Thoracic aorta (tissue), 2 donors: ENCODE measurements at places on chromosomes 3 and 15. TPM values are rescaled to one million over a fixed set of nuclear protein-coding genes. Genes with fewer than 3 reads are reported as not detected.

- H3K4me3 ChIP-seq = no peak overlapping the region
- no peak overlapping the region for H3K27ac ChIP-seq
- no peaks in the 10 kb centered on the region for H3K27me3 ChIP-seq
- peaks cover 27% of the 10 kb centered on the region for H3K4me1 ChIP-seq
Measured at GRCh38 chr15:66879531-66880368, 177.7 kb downstream of the SMAD6 start.

DNA sequence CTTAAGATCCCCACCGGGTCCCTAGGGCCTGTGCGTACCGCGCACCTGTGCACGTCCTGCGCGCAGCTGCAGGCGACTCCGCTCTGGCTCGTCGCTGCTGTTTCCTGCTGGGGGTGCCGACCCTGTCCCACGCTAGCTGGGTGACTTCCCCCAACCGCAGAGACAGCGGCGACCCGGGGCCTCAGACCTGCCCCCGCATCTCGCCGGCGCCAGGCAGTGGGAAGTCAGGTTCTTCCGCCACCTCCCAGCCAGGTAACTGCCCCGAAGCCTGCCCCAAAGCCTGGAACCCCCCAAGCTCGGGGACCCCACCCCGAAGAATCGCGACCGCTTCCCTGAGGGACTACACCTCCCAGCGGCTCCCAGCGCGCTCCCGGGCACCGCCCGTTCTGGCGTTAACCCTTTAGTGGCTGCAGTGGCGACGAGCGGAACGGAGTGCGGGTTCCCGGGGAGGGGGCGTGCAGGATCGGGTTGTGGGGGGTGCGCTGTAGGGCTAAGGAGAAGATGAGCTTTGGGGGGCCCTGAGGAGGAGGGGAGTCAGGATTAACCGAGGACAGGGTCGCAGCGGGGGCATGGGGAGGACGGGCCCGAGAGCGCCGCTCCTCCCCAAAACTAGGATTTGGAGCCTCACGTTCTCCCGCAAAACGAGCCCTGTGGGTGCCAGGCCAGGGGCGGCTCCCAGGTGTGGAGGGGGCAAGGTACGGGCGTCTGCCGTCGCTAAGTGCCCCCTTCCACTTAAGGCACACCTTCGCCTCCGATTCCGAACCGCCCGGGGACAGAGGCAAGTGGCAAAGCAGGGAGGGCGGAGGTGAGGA, 589 bp downstream of the NEIL1 start:
- DNase-seq = no peak
- peak overlapping the region; percentile 25 for H3K27ac ChIP-seq
- no peaks in the 10 kb centered on the region for H3K36me3 ChIP-seq
- H3K27me3 ChIP-seq = no peaks in the 10 kb centered on the region
- H3K4me1 ChIP-seq = peaks cover 23% of the 10 kb centered on the region
- peak overlapping the region; percentile 90 for H3K4me3 ChIP-seq

GRCh38 chr3:99869621-99870020, 52.0 kb downstream of the CMSS1 start:
- peak overlapping the region; percentile 96 for H3K4me3 ChIP-seq
- no peaks in the 10 kb centered on the region for H3K27me3 ChIP-seq
- no peak for DNase-seq
- peak overlapping the region; percentile 98 for H3K27ac ChIP-seq
- H3K4me1 ChIP-seq = peaks cover 34% of the 10 kb centered on the region

GRCh38 chr3:168956076-168956475, 707.4 kb downstream of the MECOM start:
- no peaks in the 10 kb centered on the region for H3K27me3 ChIP-seq
- no peak overlapping the region for H3K27ac ChIP-seq
- H3K36me3 ChIP-seq = no peaks in the 10 kb centered on the region
- no peak overlapping the region for H3K4me3 ChIP-seq
- no peak for DNase-seq
- peaks cover 5% of the 10 kb centered on the region for H3K4me1 ChIP-seq

- no peaks in the 10 kb centered on the region for H3K27me3 ChIP-seq
- no peaks in the 10 kb centered on the region for H3K36me3 ChIP-seq
- H3K4me1 ChIP-seq = peaks cover 23% of the 10 kb centered on the region
- H3K4me3 ChIP-seq = no peak overlapping the region
- H3K27ac ChIP-seq = peak overlapping the region; percentile 70
- no peak for DNase-seq
Measured at GRCh38 chr15:70024521-70024920, 73.2 kb downstream of the TLE3 start.

GRCh38 chr3:32882603-32883025, 64.8 kb downstream of the TRIM71 start:
- DNase-seq = no peak
- no peaks in the 10 kb centered on the region for H3K4me1 ChIP-seq
- H3K36me3 ChIP-seq = no peaks in the 10 kb centered on the region

- DNase-seq = no peak
- H3K4me1 ChIP-seq = no peaks in the 10 kb centered on the region
- H3K27me3 ChIP-seq = no peaks in the 10 kb centered on the region
- H3K36me3 ChIP-seq = no peaks in the 10 kb centered on the region
Measured at GRCh38 chr15:25250011-25250596, 188.7 kb downstream of the UBE3A start.

GRCh38 chr3:81868597-81868996, 107.2 kb upstream of the GBE1 start:
- H3K4me3 ChIP-seq = no peak overlapping the region
- DNase-seq = no peak
- no peaks in the 10 kb centered on the region for H3K36me3 ChIP-seq
- no peak overlapping the region for H3K27ac ChIP-seq

DNA sequence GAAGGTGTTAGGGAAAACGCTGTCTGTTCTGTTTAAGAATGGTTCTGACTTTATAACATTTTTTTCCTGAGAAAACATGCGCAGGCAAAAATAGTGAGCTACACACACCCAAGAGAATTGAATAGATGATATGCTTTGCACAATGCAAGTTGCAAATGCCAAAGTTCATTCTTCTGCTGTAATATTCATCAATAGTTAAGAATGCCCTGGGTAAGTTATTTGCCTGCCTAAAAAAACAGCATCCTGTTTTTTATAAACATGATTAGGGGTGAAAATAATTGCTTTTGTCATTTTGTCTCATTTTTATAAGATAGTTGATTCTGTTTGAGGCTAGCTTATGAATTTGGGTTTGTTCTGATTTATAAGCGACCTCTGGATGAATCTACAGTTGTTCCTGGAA, 99.4 kb downstream of the DTWD1 start:
- no peak overlapping the region for H3K27ac ChIP-seq
- H3K27me3 ChIP-seq = no peaks in the 10 kb centered on the region
- DNase-seq = no peak
- H3K36me3 ChIP-seq = no peaks in the 10 kb centered on the region

- H3K27me3 ChIP-seq = no peaks in the 10 kb centered on the region
- no peak for DNase-seq
- no peak overlapping the region for H3K4me3 ChIP-seq
- peaks cover 35% of the 10 kb centered on the region for H3K36me3 ChIP-seq
- no peaks in the 10 kb centered on the region for H3K4me1 ChIP-seq
- H3K27ac ChIP-seq = no peak overlapping the region
Measured at GRCh38 chr15:82839136-82839535, 29.7 kb downstream of the WHAMM start.

DNA sequence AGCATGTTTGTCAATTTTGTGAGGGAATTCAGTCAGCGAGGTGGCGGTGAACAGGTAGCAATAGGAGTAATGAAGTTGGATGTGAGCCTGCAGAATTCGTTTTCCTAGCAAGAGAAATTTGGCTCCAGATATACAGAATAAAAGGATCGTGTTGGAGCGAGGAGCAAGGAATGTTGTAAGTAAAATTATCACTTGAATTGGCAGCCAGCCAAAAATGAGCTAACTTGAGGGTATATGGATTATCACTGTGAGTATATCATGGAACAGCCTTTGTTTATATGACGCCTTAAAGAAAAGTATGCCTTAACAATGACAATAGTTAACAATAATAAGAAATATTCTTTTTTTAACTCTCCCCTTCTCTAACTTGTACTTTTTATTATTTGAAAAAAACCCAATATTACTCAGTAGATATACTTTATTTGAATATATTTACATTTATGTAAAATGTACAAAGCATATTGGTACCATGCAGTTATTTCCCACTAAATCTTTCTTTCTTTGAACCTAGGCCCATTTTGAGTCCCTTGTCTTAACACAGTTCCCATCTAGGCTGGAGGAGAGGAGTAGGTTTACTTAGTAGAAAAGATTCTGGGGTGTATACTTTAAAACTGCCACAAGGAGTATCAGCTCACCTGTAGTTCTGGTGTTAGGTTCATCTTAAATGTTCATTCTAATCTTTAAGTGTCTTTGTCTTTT, 29.3 kb downstream of the EPHA6 start:
- H3K27me3 ChIP-seq = no peaks in the 10 kb centered on the region
- H3K4me1 ChIP-seq = no peaks in the 10 kb centered on the region

- no peak overlapping the region for H3K27ac ChIP-seq
- H3K36me3 ChIP-seq = peaks cover 7% of the 10 kb centered on the region
- H3K4me1 ChIP-seq = peaks cover 7% of the 10 kb centered on the region
- H3K27me3 ChIP-seq = no peaks in the 10 kb centered on the region
Measured at GRCh38 chr15:84552896-84553295, 47.9 kb upstream of the ZSCAN2 start.

- no peaks in the 10 kb centered on the region for H3K27me3 ChIP-seq
- no peak overlapping the region for H3K4me3 ChIP-seq
- no peak for DNase-seq
- no peaks in the 10 kb centered on the region for H3K36me3 ChIP-seq
- peaks cover 28% of the 10 kb centered on the region for H3K4me1 ChIP-seq
Measured at GRCh38 chr15:68421115-68421551, 10.8 kb downstream of the ITGA11 start.

GRCh38 chr3:86814321-86814720, 176.6 kb downstream of the VGLL3 start:
- no peaks in the 10 kb centered on the region for H3K4me1 ChIP-seq
- DNase-seq = no peak
- H3K27ac ChIP-seq = no peak overlapping the region
- H3K4me3 ChIP-seq = no peak overlapping the region

GRCh38 chr3:106332884-106333283, 464.1 kb upstream of the CBLB start:
- no peaks in the 10 kb centered on the region for H3K36me3 ChIP-seq
- DNase-seq = no peak
- H3K4me3 ChIP-seq = no peak overlapping the region

DNA sequence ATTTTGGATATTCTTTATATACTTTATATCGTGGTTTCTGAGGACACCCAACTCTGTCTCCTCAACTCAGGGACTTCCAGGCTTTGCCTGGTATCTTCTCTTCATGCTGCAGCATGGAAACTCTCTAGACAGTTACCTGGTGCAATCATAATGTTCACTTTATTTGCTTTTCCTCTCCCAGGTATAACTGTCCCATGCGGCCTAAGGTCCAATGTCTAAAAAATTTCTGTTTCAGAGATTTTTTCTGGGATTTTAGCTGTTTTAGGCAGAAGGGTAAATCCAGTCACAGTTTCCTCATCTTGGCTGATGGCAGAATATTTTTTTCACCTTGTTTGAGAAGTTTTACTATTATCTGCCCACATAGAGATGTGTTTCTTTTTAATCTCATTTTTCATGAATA, 139.9 kb upstream of the KCNMB2 start:
- DNase-seq = no peak
- no peaks in the 10 kb centered on the region for H3K36me3 ChIP-seq
- H3K27me3 ChIP-seq = no peaks in the 10 kb centered on the region
- H3K4me1 ChIP-seq = peaks cover 10% of the 10 kb centered on the region
- no peak overlapping the region for H3K4me3 ChIP-seq
- no peak overlapping the region for H3K27ac ChIP-seq

GRCh38 chr15:90004671-90005070, 3.5 kb downstream of the ZNF710 start:
- H3K4me1 ChIP-seq = peaks cover 29% of the 10 kb centered on the region
- no peak overlapping the region for H3K27ac ChIP-seq
- DNase-seq = no peak
- no peaks in the 10 kb centered on the region for H3K27me3 ChIP-seq

GRCh38 chr3:66199089-66199473, 21.7 kb upstream of the SLC25A26 start:
- H3K36me3 ChIP-seq = no peaks in the 10 kb centered on the region
- peaks cover 6% of the 10 kb centered on the region for H3K27me3 ChIP-seq
- no peaks in the 10 kb centered on the region for H3K4me1 ChIP-seq
- no peak overlapping the region for H3K27ac ChIP-seq
- H3K4me3 ChIP-seq = no peak overlapping the region

GRCh38 chr3:41155834-41156233, 43.5 kb upstream of the CTNNB1 start:
- H3K36me3 ChIP-seq = no peaks in the 10 kb centered on the region
- H3K27ac ChIP-seq = no peak overlapping the region
- H3K4me3 ChIP-seq = no peak overlapping the region
- H3K27me3 ChIP-seq = no peaks in the 10 kb centered on the region

DNA sequence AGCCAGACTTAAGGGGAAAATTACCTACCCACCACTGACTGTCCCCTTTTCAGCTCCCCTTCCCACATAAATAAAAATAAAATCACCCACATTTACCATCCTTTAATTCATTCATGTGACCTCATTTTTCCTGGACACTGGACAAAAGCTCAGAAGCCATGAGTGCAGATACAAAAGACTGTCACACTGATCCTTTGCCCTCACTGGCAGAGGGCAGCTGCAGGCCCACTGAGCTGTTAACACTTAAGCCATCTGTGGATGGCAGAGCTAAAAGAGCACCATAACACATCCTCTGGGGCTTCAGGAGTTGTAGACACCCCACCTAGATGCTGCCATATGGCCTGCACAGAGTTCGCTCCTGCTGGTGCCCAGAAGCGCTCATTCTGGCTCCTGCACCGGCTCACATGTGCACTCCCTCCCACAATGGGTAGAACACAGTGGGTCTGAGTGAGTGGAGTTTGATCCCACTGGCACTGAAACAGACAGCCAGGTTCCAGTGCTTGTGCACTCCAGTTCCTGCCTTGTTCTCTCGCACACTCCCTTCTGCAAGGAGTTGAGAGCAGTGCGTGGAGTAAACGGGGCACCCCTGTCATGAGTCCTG, 38.8 kb downstream of the EDC3 start:
- no peak for DNase-seq
- H3K36me3 ChIP-seq = peaks cover 3% of the 10 kb centered on the region
- no peak overlapping the region for H3K4me3 ChIP-seq
- H3K27me3 ChIP-seq = no peaks in the 10 kb centered on the region
- H3K27ac ChIP-seq = no peak overlapping the region

DNA sequence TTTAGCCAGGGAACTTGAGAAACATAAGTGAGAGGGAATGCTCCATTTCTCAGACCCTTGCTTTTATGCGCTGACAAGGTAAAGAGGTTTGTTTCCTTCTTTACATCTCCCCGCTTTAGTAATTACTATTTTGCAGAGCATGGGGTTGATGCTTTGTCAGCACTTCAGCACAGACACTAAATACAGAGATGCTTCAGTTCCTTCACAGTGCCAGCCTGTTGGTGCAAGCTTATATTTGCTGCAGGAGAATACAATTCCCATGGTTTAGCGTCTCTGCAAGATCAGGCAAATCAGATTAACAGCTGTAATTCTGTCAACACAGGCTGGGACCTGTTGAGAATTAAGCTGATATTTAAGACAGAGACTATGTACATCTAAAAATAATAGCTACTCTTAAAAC, 2.9 kb downstream of the FMN1 start:
- H3K4me3 ChIP-seq = no peak overlapping the region
- H3K27ac ChIP-seq = no peak overlapping the region
- no peaks in the 10 kb centered on the region for H3K4me1 ChIP-seq

TMCO5A gene
- not detected for total RNA-seq

CD96 gene
- total RNA-seq = 5.1 TPM

SLC7A14 gene
- not detected for total RNA-seq

GOLGA8G gene
- not detected for total RNA-seq

GMPPB gene
- total RNA-seq = 43.1 TPM

KCNMB3 gene
- total RNA-seq = 7.7 TPM

RNF111 gene
- total RNA-seq = 34.1 TPM

DNAH12 gene
- 0.95 TPM for total RNA-seq

SLC22A14 gene
- 0.41 TPM for total RNA-seq
